Eye (tissue), 1 donor: ENCODE measurements at places on chromosomes 1 and 21.

- DNase-seq = no peak
Observed at GRCh38 chr1:46805755-46806154, 6.9 kb downstream of the CYP4B1 start.

GRCh38 chr1:214005708-214006107 is 17.9 kb downstream of the PROX1 start:
- no peak for DNase-seq

GRCh38 chr1:182725259-182726255 is 41.2 kb upstream of the RGS8 start:
- DNase-seq = peak; percentile 29

DNA sequence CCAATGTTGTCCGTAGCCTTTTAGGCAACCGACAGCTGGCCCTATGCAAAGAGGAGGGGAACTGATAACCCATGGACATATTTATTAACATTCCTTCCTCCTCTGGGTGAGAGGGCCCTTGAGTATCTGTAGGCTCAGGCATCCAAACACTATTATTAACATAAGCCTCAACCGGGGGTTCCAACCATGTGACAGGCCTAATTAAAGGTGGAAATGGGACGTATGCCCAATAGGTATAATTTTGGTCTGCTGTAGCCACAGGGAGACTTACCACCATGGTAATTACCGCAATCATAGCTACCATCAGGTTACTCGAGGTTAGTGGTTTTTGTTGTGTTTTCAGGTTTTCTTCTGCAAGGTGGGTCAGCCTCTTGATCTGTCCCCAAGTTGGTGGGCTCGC is 5.3 kb downstream of the DAP3 start:
- no peak for DNase-seq

DNA sequence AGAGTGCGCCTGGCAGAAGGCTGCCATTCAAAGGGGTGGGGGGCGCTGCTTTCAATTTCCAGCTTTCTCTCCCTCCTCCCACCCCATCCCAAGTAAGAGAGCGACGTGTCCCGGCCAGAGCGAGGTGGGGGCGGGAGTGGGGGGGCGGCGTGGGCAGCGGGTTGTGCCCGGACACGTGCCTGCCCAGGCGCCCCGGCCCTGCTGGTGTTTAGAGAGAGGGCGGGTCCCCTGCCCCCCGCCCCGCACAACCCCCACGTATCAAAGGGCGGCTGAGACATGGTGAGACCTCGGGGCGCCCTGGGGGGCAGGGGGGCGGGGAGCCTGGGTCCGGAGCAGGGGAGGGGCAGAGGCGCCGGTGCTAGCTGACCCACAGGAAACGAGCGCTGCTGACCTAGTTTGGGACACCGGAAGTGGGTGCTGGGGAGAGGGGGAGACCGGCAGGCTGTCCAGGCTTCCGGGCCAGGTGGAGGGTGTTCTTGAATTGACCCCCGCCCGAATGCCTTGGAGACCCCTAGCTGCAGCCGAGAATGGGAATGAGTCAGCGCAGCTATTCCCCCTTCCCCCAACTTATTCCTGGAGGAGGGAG is 1.3 kb downstream of the ZBTB7B start:
- DNase-seq = peak; percentile 69
